Stimulated activated CD8-positive, alpha-beta memory T cell treated with anti-CD3 and anti-CD28 coated beads, Interleukin-4, amount 100 ng/mL, for 4 hours (primary cell): ENCODE measurements at places on chromosomes 2 and 18.

DNA sequence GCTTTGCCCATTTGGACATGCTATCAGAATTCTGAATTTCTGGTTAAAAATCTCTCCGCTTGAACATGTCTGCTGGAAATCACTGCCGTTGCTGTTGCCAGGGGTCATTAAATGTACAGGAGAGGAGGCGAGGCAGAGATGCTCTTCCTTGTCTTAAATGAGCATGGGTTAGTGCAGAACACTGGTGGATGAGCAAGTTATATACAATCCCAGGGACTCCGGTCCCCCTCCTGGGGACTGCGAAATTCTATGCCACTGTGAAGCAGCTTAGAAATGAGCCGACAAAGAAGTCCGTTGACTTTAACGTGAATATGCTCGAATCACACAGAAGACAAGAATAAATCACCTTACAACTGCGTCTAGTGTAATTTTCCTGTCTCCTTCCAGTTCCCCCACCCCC, 95.1 kb upstream of the KLHL14 start:
- no peak for DNase-seq

- DNase-seq: no peak
These were observed 308.8 kb upstream of the LYPD1 start for GRCh38 chr2:132978840-132979239.

- DNase-seq: no peak
These were observed 111.0 kb upstream of the ANKRD30BL start for GRCh38 chr2:132272713-132273112.

- no peak for DNase-seq
These were observed 32.6 kb upstream of the NPC1 start for GRCh38 chr18:23618862-23619387.

GRCh38 chr2:166448106-166448505, 45.9 kb downstream of the SCN7A start:
- DNase-seq: no peak

- DNase-seq: no peak
These were observed 81.5 kb upstream of the RMDN2 start for GRCh38 chr2:37843556-37843955.

- no peak for DNase-seq
These were observed 156.3 kb downstream of the UBR3 start for GRCh38 chr2:169983506-169983905.

DNA sequence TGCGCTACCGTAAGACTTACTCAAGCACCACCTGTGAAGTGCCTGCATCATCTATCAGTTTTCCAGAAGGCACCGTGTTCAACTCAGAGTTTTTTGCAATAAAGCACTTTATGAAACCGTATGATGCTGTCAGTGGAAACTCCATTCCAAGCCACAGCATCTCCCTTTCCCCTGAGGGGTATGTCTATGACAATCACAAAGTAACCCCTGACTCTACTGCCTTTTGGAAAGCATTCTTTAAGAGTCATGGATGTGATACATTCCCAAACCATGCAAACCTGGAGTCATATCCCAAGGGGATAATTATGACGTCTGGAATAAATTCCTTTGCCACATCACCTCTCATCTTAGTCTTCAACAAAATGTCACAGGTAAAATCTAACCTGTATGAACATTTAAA, 39.2 kb downstream of the UNC50 start:
- DNase-seq: no peak

- DNase-seq: no peak
These were observed 70.3 kb upstream of the CWC22 start for GRCh38 chr2:180077295-180077906.

DNA sequence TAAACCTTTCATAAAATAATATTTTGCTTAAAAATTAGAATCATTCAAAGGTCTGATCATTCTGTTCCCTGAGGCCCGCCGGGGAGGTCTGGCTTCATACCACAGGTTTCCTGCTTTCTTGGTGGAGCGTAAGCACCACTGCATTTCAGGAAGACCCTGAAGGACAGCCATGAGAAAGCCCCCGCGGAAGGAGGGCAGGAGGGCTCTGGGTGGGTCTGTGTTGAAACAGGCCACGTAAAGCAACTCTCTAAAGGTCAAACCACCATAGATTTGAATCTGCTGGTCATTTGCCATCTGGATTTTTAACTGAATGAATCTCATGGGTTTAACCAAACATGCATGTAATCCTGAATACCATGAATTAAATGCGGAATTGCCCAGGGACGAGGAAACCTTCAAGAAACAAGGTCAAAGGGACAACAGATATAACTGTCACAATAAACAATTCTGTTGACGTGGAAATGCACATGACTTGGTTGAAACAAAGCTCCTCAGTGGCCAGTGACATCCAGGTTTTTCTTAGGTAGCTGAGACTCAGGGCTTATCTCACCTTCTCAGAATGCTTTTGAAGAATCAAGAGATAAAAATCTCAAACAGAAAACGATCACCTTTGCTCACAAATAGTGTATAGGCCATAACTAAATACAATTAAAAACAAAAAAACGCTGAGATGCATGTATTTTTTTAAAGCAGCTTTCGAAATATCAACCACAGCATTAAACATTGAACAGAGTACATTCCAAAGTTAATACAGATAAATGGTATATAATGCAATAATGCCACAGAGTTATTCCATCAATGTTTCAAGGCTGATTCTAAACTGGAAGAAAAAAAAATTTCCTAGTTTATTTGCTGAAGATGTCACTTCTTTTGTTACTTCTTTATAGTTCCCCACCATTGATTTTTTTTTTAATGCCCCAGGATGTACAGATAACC, 193.2 kb downstream of the BCL2 start:
- DNase-seq: no peak

DNA sequence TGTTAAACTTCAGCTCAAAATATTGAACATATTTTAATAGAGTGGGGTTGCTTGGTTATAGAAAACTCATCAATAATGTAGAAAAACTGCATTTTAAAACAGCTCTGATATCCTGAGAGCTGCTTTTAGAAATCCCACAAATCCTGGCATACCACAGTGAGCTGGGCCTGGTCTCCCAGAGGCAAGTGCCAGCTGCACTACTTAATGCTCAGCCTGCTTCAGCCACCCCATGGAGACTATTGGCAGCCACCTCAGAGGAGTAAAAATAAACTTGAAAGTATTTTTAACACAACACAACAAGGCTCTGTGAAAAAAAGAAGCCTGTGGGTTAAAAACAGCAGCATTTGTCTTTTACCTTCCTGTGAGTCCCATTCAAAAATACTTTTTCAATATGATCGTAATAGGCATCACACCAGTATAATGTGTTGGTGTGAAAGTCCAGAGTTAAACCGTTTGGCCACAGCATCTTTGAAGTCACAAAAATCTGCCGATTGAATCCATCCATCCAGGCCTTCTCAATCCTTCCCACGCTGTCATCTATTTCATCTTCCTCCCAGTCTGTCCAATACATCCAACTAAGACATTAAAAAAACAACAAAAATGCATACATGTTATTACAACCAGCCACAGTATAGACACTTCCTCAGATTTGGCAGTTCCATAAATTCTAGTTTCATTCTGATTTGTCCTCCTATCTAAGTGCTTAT, 1115.3 kb downstream of the LRP1B start:
- DNase-seq: no peak

- no peak for DNase-seq
These were observed 62.1 kb upstream of the HDAC4 start for GRCh38 chr2:239462671-239463506.

DNA sequence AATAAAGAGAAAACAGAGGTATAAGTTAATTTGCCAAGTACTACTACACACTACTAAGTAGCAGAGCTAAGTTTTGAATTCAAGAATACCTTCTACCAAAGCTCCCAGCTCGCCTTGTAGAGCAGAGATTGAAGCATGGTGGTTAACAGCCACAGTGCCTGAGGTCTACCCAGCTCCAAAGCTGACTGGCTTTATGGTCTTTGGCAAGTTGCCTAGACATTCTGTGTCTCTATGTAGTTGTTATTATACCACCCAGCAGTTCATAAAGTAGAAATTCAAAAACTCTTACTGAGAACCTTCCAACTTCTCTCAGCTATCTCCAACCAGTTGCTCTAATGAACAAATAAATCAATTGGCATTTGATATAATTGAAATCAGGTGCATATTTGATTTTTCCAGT, 87.8 kb downstream of the PDE11A start:
- DNase-seq: no peak

- DNase-seq: no peak
These were observed 41.7 kb downstream of the HPCAL1 start for GRCh38 chr2:10344105-10345066.

DNA sequence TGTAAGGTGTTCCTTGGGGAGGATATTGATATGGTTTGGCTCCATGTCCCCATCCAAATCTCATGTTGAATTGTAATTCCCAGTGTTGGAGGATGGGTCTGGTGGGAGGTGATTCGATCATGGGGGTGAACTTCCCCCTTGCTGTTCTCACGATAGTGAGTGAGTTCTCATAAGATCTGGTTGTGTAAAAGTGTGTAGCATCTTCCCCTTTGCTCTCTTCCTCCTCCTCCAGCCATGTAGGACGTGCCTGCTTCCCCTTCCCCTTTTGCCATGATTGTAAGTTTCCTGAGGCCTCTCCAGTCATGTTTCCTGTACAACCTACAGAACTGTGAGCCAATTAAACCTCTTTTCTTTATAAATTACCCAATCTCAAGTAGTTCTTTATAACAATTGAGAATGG, 458.7 kb downstream of the LPIN1 start:
- DNase-seq: no peak
